ENCODE measurements at places on chromosomes 16 and 17.
A peak's percentile ranks its signal among the peaks of the same experiment; 100 is the strongest.

DNA sequence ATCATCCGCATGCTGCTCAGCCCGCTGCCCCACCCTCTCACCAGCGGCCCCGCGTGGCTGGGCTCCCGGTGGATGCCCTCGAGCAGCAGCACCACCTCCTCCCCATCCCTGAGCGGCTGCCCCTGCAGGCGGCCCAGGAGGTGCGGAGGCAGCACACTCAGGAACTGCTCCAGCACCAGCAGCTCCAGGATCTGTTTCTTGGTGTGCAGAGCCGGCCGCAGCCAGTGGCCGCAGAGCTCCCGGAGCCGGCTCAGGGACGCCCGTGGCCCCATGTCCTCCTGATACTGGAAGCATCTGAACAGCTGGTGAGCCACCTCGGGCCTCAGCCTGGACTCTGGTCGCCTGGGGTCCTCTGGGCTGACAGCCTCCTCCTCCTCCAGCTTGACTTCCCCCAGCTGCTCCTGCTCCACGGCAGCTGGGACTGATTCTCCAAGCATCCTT is 6.6 kb downstream of the ZSCAN10 start:
- H3K27me3 ChIP-seq = peaks cover 1% of the 10 kb centered on the region
- no peak overlapping the region for H3K27ac ChIP-seq
- H3K4me1 ChIP-seq = no peaks in the 10 kb centered on the region
- no peaks in the 10 kb centered on the region for H3K36me3 ChIP-seq
- H3K4me3 ChIP-seq = no peak overlapping the region
- no peak for DNase-seq

DNA sequence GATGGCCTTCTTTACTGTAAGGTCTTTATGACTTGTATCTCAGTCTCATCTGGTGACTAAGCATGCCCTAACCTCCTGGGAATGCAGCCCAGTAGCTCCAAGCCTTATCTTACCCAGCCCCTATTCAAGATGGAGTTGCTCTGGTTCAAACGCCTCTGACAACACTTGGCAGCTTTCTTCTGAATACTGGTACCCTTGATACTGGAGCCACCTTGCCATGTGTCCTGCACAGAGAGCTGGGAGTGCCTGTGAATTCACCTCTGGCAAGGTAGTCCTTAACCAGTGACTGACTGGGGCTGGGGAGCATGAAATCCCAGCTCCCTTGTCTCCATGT is 17.2 kb downstream of the NUDT7 start:
- H3K27me3 ChIP-seq = no peaks in the 10 kb centered on the region
- no peak overlapping the region for H3K4me3 ChIP-seq
- no peak for DNase-seq
- no peaks in the 10 kb centered on the region for H3K36me3 ChIP-seq

DNA sequence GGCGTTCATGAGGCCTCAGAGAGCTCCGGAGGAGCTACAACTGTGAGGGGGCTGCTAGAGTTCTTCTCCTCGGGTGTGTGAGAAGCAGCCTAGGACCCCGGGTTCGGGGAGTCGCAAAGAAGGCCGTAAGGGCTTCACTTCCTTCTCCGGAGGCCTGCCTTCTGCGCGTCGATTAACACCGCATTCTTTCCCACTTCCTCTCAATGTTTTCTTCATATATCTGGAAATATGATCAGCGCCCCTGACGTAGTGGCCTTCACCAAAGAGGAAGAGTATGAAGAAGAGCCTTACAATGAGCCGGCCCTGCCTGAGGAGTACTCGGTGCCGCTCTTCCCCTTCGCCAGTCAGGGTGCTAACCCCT is 449 bp downstream of the SMCR8 start:
- peaks cover 22% of the 10 kb centered on the region for H3K36me3 ChIP-seq
- H3K4me3 ChIP-seq = peak overlapping the region; percentile 98
- no peak for DNase-seq
- no peaks in the 10 kb centered on the region for H3K27me3 ChIP-seq
- H3K4me1 ChIP-seq = peaks cover 48% of the 10 kb centered on the region

- no peak overlapping the region for H3K27ac ChIP-seq
- no peak overlapping the region for H3K4me3 ChIP-seq
- peak; percentile 12 for DNase-seq
- H3K36me3 ChIP-seq = peaks cover 8% of the 10 kb centered on the region
Observed at GRCh38 chr17:80633207-80633606, 88.6 kb downstream of the RPTOR start.

DNA sequence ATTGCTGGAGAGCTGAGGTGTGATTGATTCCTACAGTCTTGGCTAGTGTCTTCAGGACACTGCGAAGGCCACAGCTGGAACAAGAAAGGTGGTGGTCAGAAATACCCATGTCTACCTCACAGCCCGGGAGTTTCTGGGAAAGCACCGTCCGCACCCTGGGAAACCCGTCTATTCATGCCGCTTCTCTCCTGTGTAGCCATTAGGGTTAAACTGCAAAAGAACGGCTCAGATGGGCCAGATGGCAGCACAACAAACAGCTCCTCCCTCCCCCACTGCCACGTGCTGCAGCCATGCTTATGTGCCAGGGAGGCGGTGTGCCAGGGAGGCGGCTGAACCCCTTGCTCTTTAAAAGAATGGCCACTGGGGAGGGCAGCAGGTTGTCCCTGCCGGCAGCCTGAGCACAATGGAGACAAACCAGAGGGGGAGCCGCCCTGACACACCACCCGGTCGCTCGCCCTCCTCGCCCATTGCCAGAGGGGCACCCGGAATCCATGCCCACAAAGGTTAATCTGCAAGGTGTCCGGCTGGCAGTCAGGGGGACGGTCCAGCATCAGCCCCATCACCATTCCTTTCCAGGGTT is 65.2 kb downstream of the CYTH1 start:
- H3K4me3 ChIP-seq = no peak overlapping the region
- H3K27ac ChIP-seq = no peak overlapping the region
- peaks cover 29% of the 10 kb centered on the region for H3K4me1 ChIP-seq
- H3K27me3 ChIP-seq = no peaks in the 10 kb centered on the region
